ENCODE measurements at places on chromosomes 6 and 20.

DNA sequence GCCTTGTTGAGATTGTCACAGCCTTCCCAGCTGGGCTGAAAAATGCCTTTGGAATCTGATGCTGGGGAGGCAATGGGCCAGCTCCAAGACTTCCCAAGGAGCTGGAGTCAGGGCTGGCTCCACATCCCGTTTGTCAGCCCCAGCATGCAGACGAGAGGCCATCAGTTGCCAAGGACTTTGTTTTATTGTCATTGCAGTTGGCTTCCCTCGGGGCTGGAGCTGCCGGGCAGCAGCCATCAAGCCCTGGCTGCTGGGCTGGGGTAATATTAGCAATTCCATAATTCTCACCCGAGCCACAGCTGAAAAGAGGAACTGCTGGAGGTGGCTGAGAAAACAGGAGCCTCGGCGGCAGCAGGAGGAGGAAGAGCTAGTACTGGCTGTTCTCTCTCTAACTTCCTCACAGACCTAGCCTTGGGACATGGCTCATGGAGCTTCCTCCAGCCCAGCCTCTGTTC lies 182.5 kb downstream of the CDC5L start:
- no peak for DNase-seq

DNA sequence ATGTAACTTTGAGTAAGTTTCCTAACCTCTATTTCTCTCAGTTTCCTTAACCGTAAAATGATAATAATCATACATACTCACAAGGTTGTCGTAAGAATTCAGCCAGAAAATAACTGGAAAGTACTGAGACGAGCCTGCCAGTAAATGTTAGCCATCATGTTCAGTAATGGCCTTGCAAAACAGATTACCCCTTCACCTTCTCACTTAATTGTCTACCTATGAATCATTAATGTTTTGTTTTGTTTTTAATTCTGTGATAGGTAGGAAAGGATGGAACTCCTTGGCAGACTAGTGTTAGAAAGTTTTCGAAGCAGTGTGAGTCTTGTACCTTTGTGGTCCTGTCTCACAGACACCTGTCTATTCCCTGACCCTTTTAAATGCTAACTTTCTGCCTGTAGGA lies 50.6 kb downstream of the MAPK14 start:
- DNase-seq = no peak

GRCh38 chr6:15264902-15265761 lies 19.3 kb downstream of the JARID2 start:
- no peak for DNase-seq

DNA sequence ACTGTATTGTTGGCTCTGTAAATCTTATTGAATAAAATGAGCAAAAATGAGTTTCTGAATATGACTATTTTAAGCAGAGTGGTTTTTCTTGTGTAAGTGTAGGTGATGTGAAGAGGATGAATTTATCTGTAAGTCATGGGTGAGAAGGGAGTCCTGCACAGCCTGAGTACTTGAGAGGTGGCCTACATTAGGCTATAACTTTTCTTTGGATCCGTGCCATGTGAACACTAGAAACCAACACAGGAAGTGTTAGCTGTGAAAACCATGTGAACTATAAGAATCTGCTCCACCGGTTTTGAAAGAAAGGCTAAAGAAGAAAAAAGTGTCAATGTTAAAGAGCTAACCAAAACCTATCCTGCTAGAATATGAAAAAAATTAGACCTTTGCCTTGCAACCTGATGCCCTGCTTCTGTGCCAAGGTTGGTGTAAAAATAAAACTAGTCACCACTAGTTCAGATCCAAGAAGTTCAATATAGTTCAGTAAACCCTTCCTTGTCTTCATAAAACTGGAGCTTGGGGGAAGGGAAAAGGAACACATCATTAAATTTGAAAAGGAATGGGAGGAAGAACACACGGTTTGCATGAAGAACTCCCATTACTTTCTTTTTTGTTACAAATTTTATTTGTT lies 21.3 kb downstream of the PLCB1 start:
- DNase-seq = no peak

GRCh38 chr20:56625837-56626236 lies 3.3 kb upstream of the TFAP2C start:
- DNase-seq = no peak

- DNase-seq = no peak
Measured at GRCh38 chr6:154267508-154268106, 89.0 kb downstream of the IPCEF1 start.

GRCh38 chr20:49186535-49187329 lies 1.4 kb downstream of the STAU1 start:
- DNase-seq = no peak

DNA sequence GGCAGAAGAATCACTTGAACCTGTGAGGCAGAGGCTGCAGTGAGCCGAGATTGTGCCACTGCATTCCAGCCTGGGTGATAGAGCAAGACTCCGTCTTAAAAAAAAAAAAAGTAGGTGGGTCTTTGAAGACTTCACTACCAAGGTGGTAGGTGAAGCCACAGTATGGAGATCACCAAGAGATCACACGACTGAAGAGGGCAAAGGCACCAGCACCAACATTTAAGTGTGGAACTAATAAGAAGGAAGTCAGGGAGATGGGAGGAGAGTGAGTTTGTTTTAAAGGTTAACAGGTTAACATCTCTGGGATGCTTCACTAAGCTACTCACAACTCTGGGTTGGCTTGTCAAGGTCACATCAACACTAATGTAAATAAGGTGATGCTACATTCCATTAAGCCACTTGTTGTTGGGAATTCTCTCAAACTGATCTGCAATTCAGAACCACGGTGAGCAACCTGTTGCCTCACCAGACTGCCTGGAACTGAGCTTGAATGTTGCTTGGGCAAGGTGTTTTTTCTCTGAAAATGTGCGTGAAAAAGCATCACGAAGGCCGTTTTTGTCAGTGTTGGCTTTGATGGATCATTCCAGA lies 48.7 kb downstream of the KCTD20 start:
- no peak for DNase-seq

GRCh38 chr20:62025832-62026563 lies 39.7 kb downstream of the TAF4 start:
- no peak for DNase-seq

DNA sequence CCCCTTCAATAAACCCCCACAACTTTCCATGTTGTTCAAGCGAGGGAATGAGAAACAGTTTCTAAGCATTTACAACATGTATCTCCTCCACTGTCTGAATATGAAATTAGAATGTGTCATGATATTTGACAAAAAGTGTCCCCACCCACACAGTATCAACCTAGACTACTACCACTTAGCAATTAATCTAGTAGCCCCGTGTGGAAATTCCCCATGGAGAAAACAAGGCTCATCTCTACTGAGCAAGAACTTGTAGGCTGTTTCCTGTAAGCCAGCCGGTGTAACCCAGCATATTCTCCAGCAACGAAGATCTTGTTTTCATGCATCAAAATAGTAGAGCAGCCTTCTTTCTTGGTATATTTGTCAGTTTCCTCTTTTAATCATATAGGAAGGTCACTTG lies 115.0 kb downstream of the IRF4 start:
- no peak for DNase-seq

DNA sequence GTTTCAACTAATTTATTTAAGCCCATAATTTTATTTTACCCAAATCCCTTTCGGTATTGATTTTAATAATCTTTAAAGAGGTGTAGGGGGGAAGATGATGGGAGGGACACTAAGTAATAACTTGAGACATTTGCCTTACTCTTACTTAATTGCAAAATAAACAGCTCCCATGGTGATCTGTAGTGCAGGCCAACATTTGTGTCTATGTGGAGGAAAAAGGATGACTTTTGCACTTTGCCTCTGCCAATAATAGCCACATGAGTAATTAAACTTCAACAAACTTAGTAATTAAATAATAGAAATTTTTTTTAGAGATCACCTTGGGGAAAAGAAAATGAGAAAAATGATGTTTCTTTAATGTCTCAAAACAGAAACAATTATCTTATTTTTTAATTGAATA lies 29.9 kb upstream of the CD2AP start:
- DNase-seq = no peak

GRCh38 chr20:18362916-18363315 lies 74.6 kb downstream of the ZNF133 start:
- DNase-seq = no peak

GRCh38 chr6:80163754-80164187 lies 57.3 kb downstream of the BCKDHB start:
- DNase-seq = peak; percentile 14

GRCh38 chr6:159691133-159691962 lies 1.7 kb downstream of the SOD2 start:
- DNase-seq = peak; percentile 11

- no peak for DNase-seq
Measured at GRCh38 chr20:54025251-54025771, 45.1 kb downstream of the BCAS1 start.

- peak; percentile 68 for DNase-seq
Measured at GRCh38 chr6:79233611-79234149, 802 bp downstream of the HMGN3 start.

DNA sequence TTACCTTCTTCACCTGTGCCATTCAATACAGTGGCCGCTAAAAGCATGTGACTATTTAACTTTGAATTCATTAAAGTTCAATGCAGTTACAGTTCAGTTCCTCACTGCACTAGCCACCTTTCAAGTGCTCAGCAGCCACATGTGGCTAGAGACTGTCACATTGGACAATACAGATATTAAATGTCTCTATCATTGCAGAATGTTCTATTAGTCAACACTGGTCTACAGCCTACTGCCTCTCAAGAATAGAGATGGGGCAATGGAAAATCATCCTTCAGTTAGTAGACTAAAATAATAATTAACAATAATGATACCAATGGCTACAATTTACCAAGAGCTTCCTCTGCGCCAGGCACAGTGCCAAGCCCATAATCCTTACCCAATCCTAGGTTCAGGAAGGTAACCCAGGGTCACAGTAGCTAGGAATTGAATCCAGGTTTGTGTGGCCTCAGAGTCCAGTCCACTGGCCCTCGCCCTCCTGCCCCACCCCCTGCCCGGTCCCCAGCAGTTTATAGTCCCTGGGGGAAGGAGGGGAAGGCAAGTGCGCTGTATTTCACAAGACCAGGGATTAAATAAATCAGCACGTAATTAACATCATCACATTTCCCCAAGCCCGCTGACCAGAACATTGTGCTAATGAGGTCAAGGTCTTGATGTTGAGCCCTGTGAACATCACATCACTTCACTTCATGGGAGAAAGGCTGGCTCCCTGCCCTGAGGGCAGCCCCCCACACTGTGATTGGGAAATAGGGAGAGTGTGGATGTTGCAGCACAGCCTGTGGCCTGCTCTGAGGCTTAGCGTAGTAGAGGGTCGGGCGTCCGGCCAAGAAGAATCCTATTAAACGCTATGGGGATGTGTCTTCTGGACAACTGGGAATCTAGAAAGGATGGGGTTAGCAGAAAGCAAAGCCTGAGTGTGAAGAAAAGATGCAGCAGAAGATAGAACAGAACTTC lies 147.2 kb downstream of the VEGFA start:
- DNase-seq = peak; percentile 4

GRCh38 chr20:36658300-36658699 lies 12.3 kb upstream of the SLA2 start:
- no peak for DNase-seq

DNA sequence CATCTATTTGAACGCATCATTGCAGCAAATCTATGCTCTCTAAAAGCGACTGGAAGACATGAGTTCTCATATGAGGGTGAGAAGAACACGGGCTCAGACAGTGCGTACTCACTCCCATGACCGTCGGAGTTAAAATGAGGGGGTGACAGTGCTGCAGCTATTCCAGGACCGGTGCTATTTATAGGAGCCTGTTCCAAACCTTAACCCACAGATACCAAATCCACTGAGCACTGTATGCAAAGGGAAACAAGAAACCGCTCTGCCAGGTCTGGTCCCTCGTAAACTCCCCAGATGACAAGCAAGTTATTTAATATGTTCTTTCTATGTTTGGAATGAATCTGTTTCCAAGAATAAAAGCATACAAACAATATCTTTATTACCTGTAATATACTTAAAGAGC lies 22.9 kb downstream of the PPP1R3G start:
- DNase-seq = no peak

DNA sequence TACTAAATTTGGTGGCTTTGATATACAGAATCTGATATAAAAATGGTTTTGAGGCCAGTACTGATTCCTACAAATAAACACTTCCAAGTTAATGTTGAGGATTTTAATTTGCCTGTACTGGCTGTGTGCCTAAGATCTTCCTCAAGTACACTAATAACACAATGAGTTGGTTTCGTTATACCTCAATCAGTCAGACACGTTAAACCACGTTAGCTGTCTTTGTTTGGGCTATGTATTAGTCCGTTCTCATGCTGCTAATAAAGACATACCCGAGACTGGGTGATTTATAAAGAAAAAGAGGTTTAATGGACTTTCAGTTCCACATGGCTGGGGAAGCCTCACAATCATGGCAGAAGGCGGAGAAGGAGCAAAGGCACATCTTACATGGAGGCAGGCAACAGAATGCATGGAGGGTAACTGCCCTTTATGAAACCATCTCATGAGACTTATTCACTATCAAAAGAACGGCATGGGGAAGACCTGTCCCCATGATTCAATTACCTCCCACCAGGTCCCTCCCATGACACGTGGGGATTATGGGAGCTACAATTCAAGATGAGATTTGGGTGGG lies 46.2 kb downstream of the NT5E start:
- no peak for DNase-seq

DNA sequence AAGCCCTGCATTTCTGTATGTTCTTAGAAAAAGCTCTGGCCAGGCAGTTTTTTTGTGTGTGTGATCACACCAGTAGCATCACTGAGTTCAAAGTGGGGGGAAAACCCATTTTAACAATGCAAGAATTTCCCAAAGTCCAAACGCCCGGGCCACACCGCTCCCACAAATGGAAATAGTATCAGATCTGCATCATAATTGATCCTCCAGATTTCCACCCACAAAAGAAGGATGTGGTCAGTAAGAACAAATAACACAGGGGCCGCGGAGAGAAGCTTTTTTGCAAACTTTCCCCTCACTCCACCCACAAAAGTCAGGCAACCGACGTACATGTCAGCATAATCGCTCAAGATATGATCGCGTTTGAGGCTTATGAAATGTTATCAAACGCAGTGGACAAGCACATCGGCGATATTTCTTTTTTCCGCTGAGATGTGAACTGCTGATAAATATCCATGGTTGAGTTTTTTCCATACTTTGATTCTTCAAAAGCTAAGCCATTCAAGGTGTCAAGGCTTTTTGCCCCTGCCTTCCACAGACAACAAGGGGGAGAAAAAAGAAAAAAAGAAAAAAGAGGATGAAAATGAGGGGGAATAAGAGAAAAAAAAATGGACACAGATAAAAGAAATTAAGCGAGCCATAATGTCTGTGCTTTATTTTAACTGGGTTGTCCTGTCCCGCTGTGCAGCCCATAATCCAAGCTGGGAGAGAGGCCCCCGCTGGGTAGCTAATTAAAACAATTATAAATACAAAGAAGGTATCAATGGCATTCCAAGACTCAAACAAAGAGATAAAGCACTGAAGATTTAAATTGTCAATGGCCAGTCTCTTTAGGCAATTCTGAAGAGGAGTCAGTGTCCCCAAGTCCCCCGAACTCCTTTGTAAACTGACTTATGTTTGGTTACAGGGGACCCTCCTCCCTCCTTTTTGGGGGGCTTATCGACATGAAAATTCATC lies 143.5 kb downstream of the ZFP64 start:
- no peak for DNase-seq

DNA sequence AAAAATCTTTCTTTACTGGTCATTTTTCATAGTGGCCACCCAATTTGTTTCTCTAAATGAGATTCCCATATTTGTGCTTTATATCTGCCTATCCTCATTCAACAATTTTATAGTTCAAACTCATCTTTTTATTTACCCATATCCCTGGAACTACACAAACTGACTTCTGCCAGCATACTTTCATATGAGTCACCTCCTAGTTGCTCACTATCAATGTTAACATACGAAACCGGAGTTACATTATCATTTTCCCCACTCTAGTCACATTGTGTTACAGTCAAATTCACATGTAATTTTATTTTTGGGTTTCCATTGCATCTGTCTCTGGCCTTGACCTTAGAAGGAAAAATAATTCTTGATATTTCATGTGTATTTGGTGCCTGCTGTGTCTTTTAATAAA lies 499.4 kb downstream of the MAFB start:
- DNase-seq = no peak

Data from NCI-H2029 treated with DMSO at 0.1 percent for 48 hours (cell line).